ENCODE measurements at places on chromosomes 12 and 14.

DNA sequence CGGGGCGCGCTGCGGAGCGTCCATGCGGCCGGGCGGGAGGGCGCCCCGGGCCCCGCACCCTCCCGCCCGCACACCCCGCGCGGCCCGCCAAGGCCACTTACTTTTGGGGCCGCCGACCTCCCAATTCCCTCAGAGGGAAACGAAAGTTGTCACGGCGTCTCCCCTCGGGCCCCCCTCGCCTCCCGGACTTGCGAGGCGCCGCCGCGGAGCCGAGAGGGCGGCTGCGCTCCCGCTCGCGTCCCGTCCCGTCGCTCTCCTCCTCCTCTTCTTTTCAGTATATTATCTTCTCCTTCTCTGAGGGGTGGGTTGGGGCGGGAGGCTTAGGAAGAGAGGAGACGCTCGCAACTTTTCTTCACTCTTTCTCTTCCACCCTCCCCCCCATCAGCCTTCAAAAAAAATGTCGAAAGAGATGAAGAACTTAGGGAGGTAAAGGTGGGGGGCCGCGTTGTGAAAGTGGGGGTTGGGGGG, 613 bp downstream of the DUSP16 start:
- no peak for DNase-seq

DNA sequence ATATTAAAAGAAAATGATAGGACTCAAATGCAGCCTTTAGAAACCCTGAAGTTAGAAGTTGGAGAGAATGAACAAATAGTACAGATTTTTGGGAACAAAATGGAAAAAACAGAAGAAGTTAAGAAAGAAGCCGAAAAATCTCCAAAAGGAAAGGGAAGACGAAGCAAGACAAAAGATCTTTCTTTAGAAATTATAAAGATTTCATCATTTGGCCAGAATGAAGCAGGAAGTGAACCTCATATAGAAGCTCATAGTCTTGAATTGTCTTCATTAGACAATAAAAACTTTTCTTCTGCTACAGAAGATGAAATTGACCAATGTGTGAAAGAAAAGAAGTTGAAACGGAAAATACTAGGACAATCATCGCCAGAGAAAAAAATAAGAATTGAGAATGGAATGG, 31.4 kb upstream of the TOMM20L start:
- no peak for DNase-seq

- no peak for DNase-seq
Observed at GRCh38 chr12:127594351-127594970, 672.5 kb upstream of the TMEM132C start.

DNA sequence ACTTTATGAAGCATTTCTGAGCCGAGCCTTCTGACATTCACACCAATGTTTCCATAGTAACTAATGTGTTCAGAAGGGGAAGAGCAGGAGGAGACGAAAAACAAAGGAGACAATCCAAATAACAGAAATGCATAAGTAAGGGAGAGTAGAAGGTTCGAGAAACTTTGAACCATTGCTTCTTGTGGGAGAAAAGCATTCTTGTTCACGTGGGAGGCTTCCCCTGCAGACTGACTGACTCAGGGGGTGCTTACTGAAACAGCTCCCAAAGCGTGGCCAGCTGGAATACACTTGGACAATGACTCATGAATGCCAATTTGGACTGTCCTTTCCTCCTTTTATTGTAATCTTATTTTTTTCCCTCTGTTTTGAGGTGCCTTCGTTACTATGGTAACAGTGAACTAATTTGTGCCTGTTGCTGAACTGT, 73.9 kb downstream of the NEDD1 start:
- no peak for DNase-seq

- DNase-seq = no peak
Observed at GRCh38 chr14:81485781-81486180, 47.9 kb downstream of the SEL1L start.

- no peak for DNase-seq
Observed at GRCh38 chr12:108587826-108588225, 10.1 kb downstream of the TMEM119 start.

GRCh38 chr12:50201987-50202521, 34.9 kb upstream of the CERS5 start:
- DNase-seq = no peak

DNA sequence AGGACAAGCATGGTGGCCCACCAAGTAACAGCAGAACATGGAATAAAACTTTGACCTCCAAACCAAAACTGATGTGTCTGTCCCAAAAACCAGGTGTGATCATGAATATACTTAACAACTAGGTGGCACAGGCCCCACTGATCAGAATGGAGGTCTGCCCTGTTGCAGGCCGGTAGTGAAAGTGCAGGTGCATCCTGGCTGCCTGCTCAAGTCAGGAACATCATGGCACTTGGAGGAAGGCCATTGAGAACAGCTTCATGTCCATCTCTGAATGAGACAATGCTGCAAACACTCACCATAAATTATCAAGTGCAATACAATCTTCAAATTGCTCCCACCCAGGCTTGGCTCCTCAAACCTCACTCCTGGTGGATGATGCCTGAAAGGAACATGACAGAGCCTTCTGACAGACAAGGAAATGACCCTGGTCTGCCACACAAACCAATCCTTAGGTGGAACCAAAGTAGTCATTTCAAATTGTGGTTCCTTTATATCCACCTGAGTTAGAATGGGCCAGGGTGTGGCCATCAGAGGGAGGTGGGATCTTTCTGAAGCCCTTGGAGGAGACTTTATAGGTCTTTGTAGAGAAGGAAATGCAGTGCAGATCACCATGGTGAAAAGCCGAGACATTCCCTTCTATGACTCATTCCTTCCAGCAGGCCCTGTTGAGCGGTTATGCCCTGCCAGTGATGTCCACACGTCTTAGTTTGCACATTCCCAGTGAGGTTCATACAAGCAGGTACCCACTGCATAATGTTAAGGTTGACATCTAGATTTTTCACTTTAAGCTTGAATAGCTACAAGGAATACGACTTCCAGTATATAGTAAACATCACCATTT, 36.0 kb downstream of the EGLN3 start:
- no peak for DNase-seq

GRCh38 chr14:77375164-77375950, 1.5 kb downstream of the TMED8 start:
- DNase-seq = no peak

GRCh38 chr14:104510794-104511611, 68.6 kb upstream of the C14orf180 start:
- no peak for DNase-seq

GRCh38 chr12:62834971-62835547, 99.9 kb downstream of the PPM1H start:
- DNase-seq = no peak

DNA sequence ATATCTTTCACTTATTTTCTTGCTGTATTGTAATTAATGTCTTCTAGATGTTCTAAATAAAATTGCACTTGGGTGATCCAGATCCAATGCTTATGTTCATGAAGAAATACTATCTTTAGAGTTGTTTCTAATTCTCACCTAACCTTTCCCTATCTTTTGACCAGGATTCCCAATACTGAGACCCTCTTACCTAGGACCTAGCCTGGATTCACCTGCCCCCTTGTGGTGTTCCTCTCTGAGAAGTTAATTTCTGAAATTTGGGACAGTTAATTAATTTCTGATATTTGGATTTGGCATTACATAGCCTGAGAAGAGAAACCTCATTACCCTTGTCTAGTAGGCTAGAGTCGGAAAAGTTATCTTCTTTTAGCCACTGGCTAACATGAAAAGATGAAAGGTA, 29.5 kb downstream of the FOXA1 start:
- DNase-seq = no peak

DNA sequence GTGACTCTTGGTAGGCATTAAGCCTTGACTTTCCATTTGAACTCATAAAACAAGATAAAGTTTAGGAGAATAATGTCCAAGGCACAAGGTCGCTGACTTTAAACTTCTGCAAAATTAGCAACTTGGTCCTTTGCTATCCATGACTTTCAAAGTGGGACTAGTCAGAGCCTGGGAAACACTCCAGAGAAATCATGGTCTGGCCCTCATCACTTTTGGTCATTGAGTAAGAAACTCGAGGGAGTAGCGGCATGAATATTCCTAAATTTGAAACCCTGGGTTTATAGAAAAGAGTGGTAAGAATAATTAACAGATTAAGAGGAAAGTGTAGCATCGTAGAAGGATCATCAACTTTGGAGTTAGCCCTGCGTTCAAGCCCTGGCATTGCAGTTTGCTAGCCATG, 16.9 kb upstream of the APPL2 start:
- DNase-seq = no peak

DNA sequence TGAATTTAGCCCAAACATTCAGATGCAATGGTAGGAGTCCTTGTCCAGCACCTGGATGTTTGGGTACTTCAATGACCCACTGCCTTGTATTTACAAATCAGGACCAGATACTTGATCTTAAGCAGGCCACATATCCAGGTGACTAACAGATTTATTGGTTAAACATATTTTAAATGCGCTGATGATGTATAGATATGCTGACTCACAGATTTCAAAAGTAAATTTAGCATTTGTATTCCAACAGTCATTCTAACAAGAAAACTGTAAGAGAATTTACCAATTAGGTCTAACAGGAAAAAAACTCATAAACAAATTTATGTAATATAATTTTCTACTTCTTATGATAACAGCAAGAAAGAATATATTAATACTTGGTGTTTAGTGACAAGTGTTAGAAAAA, 29.4 kb upstream of the MYF6 start:
- no peak for DNase-seq

- DNase-seq = no peak
Observed at GRCh38 chr14:78356391-78356790, 186.2 kb downstream of the NRXN3 start.

DNA sequence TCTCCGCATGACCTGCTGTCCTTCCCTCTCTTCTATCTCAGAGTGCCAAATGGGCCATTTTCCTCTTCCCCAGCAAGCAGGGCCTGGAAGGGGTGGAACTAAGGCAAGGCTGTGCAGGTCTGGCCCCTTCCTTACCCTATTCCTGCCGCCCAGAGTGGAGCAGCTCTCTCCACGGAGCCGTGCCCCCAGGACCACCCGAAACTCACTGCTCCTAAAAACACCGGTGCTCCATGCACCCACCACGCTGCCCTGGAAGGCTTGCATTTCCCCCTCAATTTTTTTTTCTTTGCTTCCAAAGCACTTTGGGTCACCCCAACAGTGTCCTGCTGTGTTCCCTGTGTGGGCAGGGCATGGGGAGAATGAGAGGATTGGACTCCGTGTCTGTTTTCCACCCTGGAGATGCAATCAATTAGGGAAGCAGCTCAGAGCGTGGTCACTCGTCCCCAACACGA, 48.5 kb upstream of the MEG3 start:
- no peak for DNase-seq

- no peak for DNase-seq
Observed at GRCh38 chr12:93413064-93413463, 28.7 kb downstream of the UBE2N start.

DNA sequence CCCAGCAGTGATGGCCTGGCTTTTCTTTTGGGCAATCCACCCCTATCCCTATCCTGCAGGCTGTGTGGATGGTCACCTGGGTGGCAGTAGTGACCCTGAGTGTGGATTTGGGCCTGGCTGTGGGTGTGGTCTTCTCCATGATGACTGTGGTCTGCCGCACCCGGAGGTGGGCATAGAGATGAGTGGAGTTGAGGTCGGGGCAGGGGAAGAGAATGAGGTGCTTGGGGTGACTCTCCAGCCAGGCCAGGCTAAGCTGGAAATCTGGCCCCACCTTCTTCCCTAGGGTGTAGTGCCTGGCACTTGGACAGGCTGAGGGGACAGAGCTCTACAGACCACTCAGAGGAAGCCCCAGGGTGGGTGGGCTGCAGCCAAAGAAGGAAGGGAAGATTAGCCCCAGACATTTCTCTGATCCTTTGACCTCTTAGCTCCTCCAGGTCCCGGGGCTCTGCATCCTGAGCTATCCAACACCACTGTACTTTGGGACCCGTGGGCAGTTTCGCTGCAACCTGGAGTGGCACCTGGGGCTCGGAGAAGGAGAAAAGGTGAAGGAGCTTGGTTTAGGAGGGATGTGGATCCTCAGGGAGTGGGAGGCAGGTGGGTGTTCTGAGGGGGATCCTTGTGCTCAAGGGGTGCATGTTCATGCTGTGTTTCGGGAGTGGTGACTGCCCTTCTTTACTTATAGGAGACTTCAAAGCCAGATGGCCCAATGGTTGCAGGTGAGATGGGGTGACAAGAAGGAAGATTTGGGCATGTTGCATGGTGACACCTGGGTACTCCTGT, 8.4 kb downstream of the B4GALNT1 start:
- DNase-seq = no peak
